Aorta (tissue), 5 donors: ENCODE measurements at places on chromosomes 16 and 17.

GRCh38 chr16:69794486-69794885 is 32.4 kb downstream of the WWP2 start:
- no peak for DNase-seq

- no peak for DNase-seq
Observed at GRCh38 chr17:28518132-28518531, 12.0 kb downstream of the FOXN1 start.

DNA sequence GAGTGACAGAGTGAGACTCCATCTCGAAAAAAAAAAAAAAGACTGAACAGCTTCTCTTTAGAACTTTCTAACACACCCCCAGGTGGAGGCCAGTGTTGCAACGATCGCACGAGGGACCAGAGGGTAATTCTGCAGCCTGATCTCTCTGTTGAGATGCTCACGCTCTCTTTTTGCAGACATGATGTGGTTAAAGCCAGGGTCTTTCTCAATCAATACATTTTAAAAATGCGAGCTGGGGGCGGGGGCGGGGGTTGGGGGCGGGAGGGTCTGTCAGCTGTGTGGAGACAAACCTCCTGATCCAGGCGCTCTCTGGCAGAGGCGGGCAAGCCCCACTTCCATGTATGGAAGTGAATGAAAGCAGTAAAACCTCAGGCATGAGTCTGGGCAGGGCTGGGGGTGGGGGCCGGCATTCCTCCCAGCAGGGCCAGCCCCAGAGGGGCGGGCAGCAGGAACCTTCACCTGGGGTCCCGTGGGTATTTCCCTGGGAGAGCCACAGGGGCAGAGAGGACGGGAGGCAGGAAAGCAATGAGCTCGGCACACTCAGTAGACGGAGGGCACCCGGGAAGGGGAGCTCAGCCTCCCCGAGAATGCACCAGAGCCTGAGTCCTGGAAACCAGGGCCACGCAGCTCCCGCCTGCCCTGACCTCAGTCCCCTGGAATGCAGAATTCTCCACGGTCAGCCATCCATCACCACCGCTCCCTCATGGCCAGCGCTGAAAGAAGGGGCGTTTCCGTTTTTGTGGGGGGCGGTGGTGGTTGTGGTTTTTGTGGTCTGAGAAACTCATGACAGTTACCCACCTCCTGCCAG is 28.0 kb downstream of the NXN start:
- DNase-seq = peak; percentile 85

DNA sequence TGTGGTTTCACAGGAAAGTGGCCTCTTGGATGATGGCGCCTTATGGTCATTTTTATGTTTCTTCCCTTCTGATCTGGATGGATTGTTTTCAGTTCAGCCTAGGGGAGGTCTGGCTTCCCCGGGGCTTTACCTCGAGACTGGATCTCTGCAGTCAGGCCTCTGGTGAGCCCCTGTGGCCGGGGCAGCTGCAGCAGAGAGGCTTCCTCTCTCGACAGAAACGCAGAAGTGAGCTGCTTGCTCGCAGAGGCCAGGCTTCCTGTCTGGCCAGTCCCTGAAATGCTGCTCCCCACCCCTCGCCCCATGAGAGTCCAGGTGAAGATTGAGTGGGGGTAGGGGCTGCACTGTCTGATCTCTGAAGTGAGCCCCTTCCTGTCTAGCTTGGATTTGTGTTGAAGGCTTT is 44.0 kb downstream of the PLCG2 start:
- peak; percentile 66 for DNase-seq

- no peak for DNase-seq
Observed at GRCh38 chr16:1199347-1200013, 25.6 kb downstream of the TPSG1 start.

DNA sequence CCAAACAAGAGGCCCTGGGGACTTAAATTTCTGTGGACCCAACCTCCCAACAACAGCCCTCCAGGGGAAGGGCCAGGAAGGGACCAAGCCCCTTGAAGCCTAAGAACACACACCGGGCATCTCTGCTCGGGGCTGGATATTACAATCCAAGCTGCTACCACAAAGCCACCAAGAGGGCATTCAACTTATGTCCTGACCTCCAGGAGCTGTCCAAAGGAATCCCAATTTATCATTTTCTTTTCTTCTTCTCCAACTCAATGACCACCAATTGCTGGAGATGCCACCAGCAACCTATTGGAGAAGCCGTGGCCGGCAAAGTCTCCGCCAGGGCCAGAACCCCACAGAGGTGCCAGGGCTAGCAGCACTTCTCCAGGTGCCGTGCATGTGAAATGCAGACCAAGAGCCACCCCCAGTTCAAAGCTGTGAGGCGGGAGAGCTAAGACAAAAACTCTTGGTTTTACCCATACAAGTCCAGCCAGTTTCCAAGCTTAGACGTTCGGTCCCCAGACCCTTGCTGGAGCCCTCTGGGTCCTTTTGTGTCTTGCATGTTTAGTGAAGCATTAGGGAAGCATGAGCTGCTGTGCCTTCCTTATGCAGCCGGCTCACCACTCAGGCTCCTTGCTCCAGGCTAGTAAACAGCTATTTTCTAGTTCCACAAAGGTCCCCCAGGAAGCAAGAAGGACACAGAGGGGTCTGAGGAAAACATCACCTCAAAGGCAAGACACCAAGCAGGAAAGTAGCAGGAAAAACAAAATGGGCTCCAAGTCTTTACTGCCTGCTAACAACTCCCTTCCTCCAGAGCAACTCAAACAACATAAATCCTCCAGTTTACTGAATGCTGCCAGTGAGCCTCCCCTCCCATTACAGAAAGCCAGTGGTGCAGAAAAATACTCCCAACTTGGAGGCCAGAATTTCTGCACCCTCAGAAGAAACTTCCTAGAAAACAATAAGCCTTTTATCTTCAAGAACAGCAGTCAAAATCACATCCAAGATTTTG is 3.2 kb downstream of the PITPNA start:
- no peak for DNase-seq

- no peak for DNase-seq
Observed at GRCh38 chr17:66526827-66527226, 224.4 kb downstream of the PRKCA start.

- no peak for DNase-seq
Observed at GRCh38 chr16:54116124-54116655, 170.4 kb downstream of the IRX3 start.

GRCh38 chr17:82229698-82230608 is 1.1 kb downstream of the SLC16A3 start:
- peak; percentile 77 for DNase-seq
